ENCODE measurements at places on chromosomes 3 and 15.

- no peak for DNase-seq
Measured at GRCh38 chr15:44541282-44541958, 4.5 kb downstream of the EIF3J start.

- no peak for DNase-seq
Measured at GRCh38 chr3:150062492-150062891, 91.8 kb upstream of the PFN2 start.

GRCh38 chr3:39096775-39097174 is 10.7 kb downstream of the GORASP1 start:
- no peak for DNase-seq

DNA sequence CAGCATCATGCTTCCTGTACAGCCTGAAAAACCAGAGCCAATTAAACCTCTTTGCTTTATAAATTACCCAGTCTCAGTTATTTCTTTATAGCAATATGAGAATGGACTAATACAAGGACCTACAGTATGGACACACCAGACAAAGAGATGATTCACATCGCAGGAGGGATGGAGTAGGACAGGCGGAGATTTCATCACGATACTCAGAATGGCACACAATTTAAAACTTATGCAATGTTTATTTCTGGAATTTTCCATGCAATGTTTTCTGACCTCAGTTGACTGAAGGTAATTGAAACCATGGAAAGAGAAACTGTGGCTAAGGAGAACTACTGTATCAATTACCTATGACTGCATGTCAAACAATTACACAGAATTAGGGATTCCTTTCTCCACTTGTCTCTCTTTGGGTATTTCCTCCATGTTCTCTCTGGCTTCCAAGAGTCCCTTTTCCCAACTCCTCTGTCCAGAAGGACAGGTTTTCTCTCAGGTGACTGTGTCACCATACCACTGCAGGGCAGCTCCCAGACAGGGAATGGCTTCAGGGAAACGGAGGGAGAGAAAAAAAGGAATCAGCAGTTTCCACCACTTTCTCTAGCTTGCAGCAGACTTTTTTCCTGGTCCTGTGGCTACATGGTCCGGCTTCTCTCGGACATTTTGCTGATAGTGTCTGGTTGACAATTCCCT is 3.0 kb upstream of the ANO10 start:
- no peak for DNase-seq

GRCh38 chr15:60591496-60592370 is 112.8 kb upstream of the ICE2 start:
- peak; percentile 52 for DNase-seq

DNA sequence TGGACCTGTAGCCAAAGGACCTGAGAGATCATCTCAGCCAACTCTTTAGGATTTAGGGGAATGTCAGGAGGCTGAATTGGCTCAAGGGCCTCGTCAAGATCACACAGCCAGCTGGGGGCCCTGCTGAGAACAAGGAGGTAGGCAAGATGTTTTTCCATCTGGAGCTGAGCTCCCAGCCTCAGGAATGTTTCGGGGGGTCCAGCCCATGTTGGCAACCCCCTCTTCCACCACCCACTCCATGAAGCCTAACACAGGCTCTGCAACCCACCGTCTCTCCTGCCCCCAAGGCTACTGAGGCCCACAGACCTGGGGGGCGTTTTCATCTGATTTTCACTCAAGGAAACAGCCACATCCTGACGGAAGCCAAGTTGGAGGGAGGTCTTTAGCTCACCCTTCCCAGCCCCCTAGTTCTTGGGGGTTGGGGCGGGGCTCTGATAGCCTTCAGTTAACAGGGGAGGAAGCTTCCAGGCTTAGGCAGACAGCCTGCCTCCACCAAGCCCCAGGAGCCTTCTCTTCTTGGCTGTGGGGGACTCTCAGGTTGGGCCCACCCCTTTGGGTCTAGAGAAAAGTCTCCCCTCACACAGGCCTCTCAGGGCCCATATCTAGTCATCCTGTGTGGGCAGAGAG is 48.8 kb downstream of the EPHB3 start:
- no peak for DNase-seq

DNA sequence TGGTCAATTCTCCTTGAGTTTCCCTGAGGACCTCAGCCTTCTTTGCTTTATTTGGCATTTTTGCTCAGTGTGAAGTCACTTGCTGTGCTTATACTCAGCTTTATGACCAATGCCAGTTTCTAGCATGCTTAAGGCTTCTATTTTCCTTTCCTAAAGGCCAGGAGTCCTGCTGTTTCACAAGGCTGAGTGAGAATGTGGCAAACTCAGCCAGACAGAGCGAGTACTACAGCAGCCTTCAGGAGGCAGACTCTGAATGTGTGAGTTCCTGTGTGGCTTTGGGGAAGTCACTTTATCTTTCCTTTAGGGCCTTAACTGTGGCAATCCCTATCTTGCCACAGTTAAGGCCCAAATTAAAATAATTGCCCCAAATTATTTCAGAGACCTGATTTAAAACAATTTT is 213.2 kb upstream of the MRPL3 start:
- DNase-seq, result no peak

DNA sequence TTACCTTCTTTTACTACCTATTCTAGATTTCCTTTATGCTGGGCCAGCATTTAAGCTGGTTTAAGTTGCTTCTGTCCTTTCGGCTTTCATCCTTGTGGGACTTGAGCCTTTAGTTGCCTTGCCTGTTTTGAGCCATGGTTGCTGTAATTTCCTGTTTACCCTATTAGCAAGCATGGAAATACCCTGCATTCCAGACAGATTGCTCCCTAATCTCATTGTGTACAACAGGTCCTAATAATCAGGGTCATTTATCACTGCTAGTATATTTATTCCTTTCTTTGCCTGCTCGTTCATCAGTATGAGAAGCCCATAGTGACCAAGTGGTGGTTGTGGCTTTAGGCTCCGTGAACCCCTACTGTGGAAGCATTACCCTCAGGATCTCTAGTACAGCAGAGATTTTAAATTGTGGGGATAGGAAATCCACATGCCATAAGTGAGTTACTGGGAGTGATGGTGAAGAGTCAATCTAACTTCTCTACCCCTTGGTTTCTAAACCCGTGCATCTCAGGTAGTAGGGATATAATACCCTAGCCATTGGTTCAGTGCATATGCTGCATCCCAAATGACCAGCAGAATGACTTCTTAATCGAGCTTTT is 31.9 kb downstream of the NCK1 start:
- no peak for DNase-seq

DNA sequence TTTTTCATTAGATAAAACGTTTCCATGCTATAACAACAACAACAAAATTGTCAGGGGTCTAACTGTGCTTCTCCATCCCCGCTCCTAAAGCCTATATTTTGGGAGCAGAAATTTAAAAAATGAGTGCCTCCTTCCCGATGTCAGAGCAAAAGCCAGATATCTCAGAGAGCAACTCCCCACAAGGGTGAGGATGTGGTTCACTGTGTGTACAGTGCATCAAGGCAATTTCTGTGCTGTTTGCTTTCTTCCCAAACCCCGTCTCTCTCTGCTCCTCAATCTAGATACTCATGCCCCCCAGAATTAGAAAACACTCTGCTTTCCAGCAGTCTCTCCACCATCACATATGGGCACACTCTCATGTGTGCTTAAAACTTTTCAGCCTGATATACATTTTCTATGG is 76.7 kb upstream of the MBNL1 start:
- peak; percentile 51 for DNase-seq

DNA sequence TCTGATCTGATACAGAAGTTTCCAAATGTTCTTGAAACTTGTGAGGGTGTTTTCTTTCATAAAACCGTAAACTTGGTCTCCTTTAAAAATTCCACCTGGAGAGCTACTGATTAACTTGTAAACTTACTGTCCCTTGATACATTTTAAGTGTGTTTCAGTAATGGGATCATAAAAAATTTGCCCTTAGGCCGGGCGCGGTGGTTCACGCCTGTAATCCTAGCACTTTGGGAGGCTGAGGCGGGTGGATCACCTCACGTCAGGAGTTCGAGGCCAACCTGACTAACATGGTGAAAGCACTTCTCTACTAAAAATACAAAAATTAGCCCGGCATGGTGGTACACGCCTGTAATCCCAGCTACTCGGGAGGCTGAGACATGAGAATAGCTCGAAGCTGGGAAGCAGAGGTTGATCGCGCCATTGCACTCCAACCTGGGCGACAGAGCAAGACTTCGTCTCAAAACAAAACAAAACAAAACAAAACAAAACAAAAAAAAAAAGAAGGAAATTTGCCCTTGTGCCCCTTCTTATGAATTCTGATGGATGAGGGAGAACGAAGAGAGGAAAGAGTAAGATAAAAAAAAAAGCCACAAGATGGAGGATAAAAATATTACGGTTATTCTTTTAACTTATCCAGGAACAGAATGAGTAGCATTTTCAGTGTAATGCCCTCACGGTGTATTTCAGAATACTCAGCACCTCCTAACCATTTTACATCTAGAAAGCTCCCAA is 32.1 kb upstream of the AP4E1 start:
- DNase-seq, result no peak

GRCh38 chr15:80168421-80168820 is 15.6 kb downstream of the FAH start:
- DNase-seq, result no peak

DNA sequence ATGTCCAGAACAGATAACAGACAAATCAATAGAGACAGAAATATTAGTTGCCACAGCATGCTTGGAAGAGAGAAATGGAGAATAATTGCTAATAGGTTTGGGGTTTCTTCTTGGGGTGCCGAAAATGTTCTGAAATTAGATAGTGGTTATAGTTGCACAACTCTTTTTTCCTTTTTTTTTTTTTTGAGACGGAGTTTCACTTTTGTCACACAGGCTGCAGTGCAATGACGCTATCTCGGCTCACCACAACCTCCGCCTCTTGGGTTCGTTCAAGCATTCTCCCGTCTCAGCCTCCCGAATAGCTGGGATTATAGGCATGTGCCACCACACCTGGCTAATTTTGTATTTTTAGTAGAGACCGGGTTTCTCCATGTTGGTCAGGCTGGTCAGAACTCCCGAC is 163.3 kb downstream of the PLCH1 start:
- DNase-seq, result no peak

GRCh38 chr3:31543375-31543774 is 10.7 kb downstream of the STT3B start:
- DNase-seq, result no peak

DNA sequence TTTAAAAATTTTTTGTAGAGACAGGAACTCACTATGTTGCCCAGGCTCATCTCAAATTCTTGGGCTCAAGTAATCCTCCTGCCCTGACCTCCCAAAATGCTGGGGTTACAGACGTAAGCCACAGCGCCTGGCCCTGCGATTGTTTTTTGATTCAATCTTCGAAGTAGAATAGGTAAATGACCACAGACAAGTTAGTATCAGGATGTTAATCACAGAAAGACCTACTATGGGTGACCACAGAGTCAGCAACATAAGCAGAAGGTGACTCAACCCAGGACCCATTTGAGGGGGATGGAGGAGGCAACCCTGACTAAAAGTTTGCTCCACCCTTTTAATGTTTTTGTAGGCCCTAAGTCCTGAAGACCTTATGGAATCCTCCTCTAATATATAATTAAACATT is 10.0 kb upstream of the USP3 start:
- peak; percentile 45 for DNase-seq

DNA sequence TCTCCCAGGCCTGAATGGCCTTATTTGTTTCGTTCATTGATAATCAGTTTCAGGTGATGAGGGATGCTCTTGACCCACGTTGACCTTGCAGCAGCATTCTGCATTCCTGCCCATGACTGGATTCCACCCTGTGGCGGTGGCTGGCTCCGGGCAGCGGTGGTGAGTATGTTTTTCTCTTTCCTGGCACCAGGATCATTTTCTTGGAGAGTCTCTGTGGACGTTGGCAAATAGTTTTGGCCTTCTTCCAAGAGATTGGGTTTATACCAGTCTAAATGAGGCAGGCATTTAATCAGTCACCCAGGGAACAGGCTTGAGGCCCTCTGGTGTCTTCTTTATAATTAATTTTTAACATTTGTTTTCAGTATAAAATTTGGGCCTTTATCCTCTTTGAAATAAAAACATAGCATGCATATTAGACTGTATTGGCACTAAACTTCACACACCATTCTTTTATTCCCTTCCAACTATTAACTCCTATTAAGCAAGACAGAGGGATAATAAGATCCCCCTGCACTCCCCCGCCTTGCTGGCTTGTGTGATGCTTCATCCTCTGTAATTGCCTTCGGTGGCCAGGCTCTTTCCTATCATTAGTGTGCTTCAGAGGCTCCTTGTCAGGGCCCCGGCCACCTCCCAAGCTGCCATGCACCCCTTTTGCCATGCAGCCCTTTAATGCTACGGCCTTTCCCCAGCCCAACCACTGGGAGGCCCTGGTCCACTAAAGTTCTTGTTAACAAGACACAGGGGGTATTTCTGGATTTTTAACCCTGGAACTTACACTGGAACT is 176.2 kb upstream of the TOPAZ1 start:
- no peak for DNase-seq

- no peak for DNase-seq
Measured at GRCh38 chr3:115469649-115470048, 153.7 kb upstream of the GAP43 start.

DNA sequence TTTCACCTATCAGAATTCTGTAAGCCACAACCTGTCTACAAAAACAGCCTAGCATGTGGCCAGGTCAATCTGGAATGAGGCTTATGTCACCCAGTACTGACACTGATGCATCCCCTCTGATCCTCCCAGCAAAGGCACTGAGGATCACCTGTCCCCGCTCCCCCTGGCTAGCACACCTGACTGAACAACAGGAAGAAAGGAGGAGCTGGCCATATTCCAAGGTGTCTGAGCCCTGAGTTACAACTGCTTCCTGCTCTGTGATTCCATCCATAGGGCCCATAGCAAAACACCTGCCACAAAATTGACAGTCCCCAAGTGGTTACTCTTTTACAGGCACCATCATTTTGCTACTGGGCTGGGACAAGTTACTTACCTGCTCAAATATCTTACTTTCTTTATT is 555.5 kb upstream of the CFAP20DC start:
- DNase-seq, result no peak

DNA sequence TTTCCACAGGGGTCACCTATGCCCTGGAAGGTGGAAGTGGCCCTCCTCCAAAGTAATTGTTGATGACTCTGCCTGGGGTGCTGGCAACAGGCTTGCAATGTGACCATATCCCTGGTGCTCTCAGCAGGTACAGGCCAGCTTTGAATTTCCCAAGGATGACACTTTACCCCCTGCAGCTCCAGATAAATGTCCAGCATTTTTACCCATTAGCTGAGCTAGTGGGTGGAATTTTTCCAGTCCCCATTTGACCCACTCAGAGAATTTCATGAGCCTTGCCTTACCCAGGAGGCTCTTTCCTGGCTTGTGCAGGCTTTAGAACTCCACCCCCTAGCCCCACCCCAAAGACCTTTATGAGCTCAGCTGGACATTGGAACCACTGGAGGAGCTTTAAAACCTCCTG is 77.6 kb downstream of the ST8SIA2 start:
- no peak for DNase-seq

DNA sequence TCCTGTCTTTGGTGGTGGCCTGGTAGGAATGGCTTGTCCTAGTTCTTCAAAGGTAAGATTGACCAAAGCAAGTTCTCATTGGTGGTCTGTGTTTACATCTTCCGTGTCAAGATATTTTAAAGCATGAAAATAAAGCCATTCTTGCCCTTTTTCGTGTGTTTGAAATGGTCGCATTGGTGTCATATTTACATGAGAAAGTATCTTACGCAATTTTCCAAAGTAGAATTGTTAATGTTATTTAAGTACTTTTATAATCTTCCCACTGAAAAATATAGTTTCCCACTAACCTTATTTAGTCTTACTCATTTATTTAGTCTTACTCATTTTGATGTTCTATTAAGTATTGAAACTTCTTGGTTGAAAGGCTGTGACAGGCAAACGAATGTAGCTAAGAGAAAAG is 31.0 kb downstream of the NMD3 start:
- no peak for DNase-seq
